COR-L47 (cell line): ENCODE measurements at places on chromosomes 7 and 10.

DNA sequence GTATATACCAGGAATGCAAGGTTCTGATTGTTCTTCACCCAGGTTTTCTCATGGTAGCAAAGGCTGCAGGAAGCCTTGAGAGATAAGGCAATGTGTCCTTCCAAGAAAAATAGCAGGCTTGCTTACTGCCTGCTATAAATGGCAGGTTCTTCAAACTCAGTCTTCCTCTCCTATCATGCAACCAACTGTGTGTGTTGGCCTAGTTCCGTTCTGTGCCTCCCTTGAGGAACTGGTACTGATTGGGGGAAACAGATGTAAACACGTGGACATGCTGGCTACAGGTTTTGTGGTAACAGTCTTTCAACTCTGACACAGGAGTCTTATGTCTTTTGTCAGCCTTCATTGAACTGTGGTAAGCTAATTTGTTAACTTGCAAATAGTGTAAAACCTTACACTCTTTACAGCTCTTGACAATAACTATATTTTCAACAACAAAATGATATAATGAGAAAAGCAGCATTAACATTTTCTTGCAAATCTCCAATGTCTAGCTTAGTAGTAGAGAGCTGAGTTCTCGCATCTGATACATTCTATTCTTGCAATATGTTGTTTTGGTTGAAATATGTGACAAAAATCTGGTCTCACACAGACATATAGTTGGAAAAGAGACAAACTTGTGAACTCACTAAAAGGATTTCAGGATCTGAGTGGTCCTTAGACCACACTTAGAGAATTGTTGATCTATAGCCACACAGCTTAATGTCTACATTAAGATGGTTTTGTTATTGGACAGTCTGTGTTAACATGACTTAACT lies 54.7 kb upstream of the LSM8 start:
- no peak for DNase-seq

DNA sequence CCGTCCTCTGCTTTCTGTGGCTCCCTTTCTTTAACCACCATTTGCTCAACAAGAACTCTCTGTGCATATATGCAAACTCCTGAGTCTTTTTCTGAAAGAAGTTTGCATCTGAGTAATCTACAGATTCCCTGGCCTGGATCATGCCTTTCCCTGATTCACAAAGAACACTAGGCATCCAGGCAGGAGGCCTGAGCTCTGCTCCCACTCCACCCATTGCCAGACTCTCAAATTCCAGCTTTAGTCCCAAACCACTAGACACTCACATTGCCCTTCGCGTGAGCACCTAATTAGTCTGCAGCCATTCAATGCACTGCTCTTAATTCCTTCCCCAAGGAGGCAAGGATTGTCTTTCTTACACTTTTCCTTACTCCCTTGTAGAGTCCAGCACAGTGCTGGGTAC lies 60.9 kb downstream of the ABCC2 start:
- no peak for DNase-seq

GRCh38 chr7:106583100-106583499 lies 77.9 kb downstream of the CCDC71L start:
- DNase-seq: no peak

- DNase-seq: no peak
Observed at GRCh38 chr10:69663369-69663947, 33.4 kb downstream of the FAM241B start.

DNA sequence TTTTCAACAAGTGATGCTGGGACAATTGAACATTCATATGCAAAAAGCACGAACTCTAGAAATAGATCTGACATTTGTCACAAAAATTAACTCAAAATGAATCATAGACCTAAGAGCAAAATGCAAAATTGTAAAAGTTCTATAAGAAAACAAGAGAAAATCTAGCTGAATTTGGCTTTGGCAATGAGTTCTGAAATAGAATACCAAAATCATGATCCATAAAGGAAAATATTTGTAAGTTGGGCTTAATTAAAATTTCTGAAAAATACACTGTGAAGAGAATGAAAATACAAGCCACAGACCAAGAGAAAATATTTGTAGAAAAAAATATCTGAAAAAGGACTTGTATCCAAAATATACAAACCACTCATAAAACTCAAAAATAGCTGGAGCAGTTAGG lies 698.8 kb upstream of the CELF2 start:
- DNase-seq: no peak

DNA sequence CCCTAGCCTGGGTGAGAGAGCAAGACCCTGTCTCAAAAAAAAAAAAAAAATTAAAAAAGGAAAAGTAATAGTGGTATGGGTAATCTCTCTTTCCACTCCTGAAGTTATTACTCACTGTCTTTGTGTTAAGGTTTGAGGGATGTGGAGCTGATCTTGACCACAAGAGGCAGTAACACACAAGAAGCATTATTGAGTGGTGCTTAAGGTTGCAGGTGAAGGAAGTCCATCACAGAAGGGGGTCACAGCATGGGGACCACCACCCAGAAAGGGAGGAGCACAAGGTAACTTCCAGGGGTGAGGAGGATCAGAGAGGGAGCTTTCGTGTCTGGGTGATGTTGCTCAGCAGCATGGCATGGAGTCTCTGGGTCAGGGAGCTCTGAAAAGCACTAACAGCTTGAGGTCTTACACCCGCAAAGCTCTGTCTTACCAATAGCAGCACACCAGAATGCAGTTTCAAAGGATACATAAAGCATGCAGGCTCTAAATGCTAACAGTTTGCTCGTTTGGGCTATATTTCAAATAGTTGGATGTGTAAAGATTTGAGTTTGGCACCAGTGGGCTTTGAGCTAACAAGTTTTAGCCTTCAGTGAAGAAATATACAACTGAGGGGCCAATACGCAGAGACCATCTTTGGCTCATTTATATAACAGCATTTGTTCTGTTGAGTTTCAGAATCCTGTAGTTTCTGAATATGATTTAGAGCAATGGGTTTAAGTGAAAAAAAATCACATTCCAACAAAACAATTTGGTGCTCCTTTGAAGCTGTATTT lies 100.4 kb upstream of the DNAJC1 start:
- DNase-seq: no peak

DNA sequence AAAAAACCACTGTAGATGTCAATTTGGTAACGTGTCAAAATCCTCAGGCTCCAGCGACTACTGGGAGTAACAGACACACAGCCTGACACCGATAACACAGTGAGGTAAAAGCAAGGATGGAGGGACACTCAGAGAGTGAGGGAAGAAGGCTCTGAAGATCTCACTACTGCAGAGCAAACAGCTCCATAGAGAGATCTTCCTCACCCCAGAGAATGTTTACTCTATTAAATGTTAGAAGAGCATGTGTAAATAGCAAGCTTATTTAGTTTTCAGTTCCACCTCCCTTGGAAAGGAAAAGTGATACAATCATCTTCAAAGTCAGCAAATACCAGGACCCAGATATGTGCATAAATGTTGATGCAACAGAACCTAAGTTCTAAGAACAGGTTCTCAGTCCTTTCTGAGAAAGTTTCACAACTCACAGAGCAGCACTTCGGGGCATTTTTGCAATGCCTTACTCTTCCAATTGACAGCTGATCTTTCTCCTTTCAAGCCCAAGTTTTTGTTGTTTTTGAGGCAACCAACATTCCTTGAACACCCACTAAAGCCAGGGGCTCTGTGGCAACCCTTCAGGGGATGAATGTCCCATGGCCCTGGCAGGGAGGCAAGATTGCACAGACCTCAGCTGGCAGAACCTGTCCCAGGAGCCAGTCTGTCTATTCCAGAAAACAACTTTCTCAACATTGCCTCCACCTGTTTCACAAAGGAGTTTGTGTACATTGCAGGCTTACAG lies 177.4 kb downstream of the SFMBT2 start:
- no peak for DNase-seq

DNA sequence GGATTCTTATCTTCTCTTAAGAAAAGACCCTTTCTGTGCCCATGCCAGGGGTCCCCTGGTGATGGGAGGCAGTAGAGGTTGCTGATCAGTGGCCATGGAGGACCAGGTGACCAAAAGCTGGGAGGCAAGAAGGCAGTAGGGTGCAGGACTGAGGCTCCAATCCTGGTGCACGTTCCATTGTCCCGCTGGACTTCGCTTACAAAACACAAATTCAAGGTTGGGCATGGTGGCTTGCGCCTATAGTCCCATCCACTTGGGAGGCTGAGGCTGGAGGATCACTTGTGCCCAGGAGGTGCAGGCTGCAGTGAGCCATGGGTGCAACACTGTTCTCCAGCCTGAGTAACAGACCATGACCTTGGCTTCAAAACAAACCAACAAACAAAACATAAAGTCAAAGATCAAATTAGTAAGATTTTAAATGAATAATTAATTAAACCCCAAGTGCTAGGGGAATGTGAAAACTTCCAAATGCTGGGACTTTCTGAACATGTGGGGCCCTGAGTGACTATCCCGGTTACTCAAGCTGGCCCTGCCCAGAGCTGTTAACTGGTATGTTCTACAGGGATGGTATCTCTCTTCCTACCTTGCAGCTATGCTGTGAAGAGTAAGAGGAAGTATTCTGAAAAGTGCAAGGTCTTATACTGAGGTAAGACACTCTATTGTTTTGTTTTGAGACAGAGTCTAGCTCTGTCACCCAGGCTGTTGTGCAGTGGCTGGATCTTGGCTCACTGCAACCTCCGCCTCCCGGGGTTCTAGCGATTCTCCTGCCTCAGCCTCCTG lies 97.6 kb downstream of the LYZL2 start:
- DNase-seq: no peak

GRCh38 chr10:18500576-18500975 lies 150.8 kb downstream of the NSUN6 start:
- DNase-seq: no peak

DNA sequence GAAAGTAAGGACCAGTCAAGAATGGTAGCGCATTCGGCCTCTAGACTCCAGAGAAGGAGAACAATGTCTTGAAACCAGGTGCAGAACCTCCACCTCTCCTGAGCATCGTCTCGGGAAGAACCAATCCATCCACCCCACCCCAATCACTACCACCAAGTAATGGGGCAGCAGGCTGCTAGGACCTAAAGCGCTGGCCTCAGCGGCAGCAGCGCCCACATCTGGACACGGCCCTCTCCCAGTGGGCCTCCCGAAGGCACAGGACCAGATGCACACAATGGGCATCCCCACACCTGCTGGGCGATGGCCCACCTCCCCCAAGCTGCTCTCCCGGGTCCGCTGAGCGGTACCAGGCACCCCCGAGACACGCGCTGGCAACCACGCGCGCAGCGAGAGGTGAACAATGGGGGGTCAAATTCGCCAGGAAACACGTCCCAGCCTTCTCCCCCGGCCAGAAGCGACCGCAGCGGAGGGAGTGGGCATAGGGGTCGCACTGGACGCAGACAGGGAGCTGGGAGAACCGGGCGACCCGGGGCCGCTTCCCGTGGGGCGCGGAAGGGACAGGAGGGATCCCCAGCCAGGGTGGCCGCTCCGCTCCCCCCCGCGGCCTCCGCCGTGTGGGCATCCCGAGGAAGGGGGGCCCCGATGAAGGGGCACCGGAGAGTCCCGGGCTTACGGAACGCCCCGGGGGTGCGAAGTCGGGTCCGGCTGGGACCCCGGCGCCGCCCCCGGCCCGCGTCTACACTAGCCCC lies 506 bp downstream of the CTTNBP2 start:
- peak; percentile 25 for DNase-seq

- no peak for DNase-seq
Observed at GRCh38 chr7:55464422-55464821, 99.3 kb downstream of the LANCL2 start.

GRCh38 chr10:73801253-73801590 lies 10.2 kb downstream of the NDST2 start:
- no peak for DNase-seq

GRCh38 chr7:9718071-9718661 lies 1255.5 kb upstream of the PHF14 start:
- DNase-seq: no peak

GRCh38 chr10:91418416-91418815 lies 8.3 kb downstream of the HECTD2 start:
- DNase-seq: no peak

DNA sequence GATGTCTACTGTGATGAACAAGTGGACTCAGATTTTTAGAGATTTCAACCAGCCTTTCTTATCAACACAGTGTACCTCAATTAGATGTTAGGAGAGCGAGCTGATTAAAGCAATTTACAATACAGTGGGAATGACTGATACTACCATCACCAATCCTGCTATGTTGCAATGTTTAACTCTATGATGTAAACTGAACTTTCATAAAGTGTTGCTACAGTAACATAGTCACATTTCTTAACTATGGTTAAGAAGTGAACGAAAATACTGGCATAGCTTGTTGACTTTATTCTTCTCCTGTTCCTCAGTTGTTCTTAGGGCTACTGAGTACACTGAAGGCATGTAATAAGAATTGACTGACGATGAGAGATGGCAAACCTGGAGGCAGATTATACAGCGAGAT lies 139.8 kb downstream of the MYOF start:
- DNase-seq: no peak

DNA sequence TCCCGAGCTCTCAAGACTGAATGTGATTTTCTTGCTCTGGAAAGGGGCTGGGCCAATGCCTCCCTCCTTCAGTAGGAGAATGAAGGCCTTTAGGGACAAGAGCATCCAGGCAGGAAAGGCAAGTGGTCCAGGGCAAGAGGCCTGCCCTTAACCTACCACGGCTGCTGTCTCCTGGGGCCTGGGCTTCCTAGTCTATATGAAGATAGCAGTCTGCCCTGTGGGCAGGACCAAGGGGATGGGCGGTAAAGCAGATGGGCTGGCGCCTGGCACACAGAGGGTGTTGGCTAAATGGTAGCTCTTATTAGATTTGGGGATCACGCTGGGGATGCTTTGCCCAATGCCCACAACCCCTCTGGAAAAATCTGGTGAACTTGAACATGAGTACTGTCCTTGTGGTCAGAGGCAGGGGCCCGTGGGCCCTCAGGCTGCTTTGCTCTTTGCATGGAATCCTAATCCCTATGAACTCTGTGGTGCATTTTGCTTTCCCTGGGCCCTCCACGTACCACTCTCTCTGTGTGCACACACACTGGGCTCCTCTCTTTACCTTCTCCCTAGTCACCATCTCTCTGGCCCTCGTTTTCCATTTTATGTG lies 20.3 kb downstream of the CHAT start:
- no peak for DNase-seq

DNA sequence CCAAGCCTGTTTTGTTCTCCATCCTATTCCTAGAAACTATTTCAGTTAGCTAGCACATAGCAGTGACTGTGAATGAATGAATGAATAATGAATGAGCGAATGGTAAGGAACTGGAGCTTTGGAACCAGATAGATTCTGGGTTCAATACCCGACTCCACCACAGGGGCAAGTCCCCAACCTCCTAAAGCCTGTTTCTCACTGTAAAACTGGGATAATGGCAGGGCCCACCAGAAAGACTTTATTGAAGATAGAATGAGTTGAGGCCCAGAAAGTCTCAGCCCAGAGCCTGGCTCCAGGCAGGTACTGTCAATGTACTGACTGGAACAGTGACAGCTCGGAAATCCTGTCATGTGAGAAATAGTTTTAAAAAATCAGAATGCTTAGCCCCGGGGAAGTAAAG lies 1.1 kb upstream of the CDH23 start:
- DNase-seq: no peak
